ACHN (cell line): ENCODE measurements at places on chromosomes 4 and X.

DNA sequence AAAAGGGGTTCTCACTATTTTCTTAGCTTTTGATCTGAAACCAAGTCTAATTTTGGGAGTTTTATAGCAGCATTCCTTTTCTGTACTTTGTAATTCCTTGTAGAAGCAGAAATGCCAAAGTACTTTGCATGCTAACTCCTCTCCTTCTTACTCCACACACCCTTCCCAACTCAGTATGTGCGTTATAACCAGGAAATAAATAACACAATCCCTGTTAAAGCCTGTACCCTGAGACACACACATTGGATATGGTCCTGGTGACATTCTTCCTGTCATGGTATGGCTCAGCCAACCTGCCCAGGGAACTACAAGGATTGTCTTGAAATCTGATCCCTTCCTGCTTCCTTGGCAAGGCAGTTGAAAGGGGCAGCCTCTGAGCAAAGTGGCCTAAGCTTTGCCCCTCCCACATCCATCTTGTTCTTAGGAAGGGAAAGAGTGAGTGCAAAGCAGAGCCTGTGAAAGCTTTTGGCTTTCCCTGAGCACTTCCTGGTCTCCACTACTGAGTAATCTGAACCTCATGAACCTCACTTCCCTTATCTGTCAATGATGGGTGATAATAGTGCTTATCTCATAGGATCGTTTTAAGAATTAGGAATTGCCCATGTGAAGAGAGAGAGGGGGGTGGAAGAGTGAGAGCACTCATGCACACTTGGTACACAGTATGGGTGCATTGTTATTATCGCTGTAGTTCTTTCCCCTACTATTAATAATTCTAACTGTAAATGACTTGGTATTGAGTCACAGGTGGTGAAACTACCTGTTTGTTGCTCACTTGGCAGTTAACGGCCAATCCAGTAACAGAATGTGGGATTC, 109.3 kb downstream of the AFF2 start:
- no peak for DNase-seq

- DNase-seq: no peak
These were observed 196.5 kb downstream of the SMIM20 start for GRCh38 chr4:26110493-26110892.

DNA sequence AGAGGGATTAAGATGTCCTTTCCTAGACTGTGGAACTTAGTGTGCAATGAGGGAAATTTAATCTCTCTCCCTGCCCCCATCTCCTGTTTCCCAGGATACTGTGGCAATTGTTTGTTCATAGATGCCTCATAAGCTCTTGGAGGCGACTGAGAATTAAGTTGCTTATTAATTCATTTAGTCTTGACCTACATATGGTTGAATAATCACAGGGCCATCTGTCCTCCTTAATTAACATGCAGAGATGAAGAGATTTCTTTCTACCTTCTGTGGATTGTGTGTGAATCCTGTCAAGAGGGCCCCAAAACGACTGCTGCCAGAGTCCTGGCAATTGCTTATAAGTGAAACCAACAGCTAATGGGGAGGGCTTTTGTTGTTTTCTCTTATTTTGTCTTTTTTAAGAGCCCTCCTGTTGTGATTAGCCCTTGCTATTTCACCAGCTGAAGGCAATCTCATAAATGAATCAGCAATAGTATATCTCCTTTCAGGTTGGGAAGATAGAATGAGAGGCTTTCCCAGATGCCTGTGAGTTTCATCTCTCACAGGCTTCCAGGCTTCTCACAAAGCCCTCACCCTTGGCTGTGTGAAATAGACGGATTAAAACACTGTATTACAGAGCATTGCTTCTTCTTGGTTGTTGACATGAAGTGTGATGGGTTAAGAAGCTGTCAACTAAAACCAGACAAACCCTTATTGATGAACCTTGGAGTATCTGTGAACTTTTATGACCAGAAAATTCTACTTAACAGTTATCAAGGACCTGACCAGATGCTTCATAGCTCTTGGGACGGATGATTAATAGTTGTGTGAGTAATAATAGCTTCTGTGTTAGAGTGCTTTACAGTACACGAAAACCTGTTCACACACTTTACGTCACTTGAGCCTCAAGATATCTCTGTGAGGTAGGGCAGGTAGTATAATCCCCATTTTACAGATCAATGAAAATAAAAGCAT, 58.5 kb downstream of the PGRMC2 start:
- DNase-seq: no peak

GRCh38 chr4:72994670-72995069, 74.8 kb downstream of the COX18 start:
- DNase-seq: no peak

DNA sequence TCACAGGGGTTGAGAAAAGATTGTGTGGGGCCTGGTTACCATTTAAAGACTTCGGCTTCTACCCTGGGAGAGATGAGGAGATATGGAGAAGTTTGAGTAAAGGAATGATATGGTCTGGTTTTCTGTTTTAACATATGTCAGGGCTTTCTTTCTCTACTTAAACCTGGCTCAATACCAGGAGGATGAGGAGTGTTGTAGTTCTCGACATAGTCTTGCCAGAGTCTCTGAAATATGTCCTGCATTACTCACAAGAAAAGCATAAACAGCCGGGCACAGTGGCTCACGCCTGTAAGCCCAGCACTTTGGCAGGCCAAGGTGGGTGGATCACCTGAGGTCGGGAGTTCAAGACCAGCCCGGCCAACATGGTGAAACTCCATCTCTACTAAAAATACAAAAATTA, 16.4 kb upstream of the ACE2 start:
- no peak for DNase-seq

DNA sequence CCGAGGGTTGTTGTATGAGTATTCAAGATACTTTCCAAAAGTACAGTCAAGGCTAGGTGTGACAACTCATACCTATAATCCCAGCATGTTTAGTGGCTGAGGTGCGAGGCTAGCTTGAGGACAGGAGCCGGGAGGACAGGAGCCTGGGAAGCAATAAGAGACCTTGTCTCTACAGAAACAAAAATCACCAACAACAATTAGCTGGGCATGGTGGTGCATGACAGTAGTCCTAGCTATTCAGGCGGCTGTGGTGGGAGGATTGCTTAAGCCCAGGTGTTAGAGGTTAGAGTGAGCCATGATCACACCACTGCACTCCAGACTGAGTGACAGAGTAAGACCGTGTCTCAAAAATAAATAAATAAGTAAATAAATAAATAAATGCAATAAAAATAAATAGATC, 91.6 kb downstream of the TLL1 start:
- DNase-seq: no peak

DNA sequence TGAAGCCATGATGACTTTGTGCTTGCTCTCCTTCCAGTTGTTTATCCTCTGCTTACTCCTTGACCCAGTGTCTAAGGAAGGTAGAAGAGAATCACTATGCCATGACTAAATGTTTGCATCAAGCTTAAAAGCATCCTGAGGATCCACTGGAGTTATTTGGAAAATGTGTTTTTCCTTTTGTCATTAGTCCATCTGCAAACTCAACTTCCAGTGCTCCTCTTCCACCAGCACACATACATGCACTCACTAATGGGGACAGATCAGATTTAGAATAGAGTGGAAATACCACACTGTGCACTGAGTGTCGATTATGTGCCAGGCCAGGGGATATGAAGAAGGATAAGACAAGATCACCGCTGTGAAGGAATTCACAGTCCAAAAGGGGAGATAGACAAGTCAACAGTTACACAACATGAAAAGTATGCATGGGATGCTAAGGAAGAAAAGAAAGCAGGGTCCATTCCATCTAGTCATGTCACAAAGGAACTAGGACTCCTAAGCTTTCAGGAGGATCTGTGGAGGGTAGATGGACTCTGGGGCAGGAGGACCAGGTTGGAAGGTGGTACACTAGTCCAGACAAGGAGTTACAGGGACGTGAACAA, 1.9 kb downstream of the OCIAD2 start:
- no peak for DNase-seq

DNA sequence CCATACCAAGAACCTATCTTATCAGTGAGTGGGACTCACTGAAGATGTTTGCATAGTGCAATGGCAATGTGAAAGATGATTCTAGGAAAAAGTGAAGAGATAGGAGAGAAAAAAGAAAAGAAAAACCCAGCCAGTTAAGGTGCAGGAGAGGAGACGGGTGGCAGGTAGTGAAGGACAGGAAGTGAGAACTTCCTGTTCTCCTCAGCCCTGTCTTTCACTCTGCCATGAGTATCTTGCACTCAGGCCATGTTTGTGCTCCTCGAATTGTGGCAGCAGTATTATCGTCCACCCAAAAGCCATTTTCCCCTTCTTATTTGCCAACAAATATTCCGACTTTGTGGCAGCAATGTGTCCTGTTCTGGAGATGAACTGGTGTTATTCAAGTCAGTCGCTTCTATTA, 8.6 kb upstream of the ENPEP start:
- no peak for DNase-seq

- no peak for DNase-seq
These were observed 55.7 kb upstream of the PDLIM3 start for GRCh38 chr4:185590982-185591381.

- DNase-seq: no peak
These were observed 61.1 kb downstream of the MAOA start for GRCh38 chrX:43717161-43717560.

- DNase-seq: peak; percentile 38
These were observed 309.9 kb downstream of the ARAP2 start for GRCh38 chr4:35934320-35934981.

DNA sequence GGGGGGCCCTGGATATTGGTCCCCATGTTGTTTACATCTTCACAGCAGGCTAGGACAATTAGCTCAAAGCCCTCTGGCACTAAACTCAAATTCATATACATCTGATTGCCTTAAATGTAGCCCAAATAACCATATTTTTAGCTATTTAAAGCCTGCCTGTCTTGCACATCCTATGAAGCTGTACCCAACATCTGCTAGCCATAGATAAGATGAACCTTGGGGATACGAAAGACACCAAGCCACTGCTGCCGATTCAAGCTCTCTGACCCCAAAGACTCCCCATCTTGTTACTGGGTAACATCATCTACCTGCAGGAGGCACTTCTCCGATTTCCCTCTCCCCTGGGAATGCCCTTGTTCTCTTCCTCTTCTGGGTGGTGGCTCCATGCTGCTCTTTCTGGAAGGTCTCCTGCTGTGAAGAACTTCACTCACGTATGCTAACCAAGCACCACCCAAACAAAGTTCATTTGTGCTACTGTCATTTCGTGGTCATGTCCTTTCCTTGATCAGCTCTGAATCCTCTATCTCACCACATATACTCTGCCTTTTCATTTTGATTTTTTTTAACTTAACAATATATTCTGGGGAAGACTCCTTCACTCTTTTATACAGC, 107.7 kb upstream of the ATXN3L start:
- no peak for DNase-seq

DNA sequence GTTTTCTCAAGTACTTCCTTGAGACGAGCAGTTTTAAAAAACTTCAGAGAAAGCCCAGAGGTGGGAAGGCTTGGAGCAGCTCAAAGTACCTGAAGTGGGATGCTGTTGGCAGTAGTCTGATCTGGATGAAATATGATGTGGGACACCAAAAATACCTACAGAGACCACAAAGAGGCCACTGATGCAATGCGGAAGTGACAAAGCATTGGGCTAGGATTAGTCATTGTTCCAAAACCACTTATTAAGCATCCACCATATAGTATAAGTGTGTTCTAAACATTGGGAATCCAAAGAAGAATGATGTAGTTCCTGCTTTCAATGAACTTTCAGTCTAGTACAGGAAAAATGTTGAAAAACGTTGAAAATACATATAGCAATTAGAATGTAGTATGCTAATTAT, 386.1 kb upstream of the CNKSR2 start:
- DNase-seq: no peak

DNA sequence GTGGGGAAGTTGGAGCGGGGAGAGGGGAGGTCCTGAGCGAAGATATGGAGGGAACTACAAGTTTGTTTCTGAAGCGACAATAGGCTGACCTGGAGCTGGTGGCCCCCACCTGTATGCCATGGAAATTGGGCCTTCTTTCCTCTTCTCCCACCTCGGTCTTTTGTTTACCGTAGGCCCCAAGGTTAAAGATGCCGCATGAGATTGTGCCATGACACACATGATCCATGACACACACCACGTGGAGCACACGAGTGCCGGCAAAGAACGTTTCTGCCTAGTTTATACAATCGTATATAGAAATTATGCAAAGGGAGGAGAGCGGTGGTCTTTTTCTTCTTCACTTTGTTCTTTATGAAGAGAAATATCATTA, 408 bp downstream of the TMEM33 start:
- no peak for DNase-seq

- DNase-seq: no peak
These were observed 27.4 kb downstream of the CCKAR start for GRCh38 chr4:26462874-26463273.

GRCh38 chrX:150635952-150636351, 57.2 kb upstream of the MTMR1 start:
- peak; percentile 57 for DNase-seq

DNA sequence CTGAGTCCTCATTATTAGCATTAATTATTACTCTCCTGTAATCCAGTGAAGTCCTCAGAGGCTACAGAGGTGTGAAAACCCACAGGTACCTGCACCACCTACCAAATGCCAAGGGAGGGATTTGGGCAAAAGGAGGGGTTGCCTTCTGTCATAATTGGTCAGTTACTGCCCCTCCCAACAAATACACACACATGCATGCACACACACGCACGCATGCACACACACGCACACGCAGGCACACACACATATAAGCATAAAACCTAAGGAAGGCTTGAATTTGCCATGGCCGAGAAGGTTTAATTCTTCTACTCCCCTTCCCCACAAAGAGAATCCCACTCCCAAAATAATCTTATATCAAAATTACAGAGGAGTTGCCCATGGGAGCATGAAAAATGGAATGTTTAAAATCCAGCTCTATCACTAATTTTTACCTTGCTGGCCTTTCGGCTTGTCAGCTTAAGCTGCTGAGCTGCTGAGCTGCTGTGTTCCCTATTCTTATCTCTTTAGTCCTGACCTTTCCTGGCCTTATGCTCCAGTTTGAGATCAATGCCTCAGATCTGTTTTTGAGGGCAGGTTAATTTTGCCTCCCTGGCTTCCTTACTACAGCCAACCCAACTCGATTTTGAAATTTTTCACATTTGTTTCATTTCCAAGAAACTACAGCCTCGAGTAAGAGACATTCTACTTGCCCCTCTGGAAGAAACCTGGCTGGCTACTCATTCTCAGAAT, 95.0 kb downstream of the CAMK2D start:
- no peak for DNase-seq

DNA sequence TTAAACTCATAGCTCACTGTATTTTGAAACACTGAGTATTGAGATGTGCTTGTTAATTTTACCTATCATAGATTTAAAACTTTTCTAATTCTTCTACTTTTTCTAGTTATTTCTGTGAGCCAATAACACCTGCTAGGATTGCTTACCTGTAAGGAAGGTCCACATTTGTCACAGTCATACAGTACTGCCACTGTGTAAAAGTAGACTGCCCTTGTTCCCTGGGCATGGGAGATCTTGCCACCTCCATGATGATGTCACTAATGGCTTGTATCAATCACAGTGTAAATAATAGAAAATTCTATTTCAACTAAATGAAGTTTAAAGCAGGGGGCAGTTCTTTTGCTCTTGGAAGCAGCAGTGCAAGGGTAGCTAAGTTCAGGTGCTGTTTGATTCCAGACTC, 35.9 kb downstream of the GK start:
- no peak for DNase-seq

- no peak for DNase-seq
These were observed 119.3 kb upstream of the PITX2 start for GRCh38 chr4:110742143-110742542.

- DNase-seq: no peak
These were observed 28.5 kb downstream of the ACSL4 start for GRCh38 chrX:109704563-109704962.
